ENCODE measurements at places on chromosomes 11 and 22. TPM values are rescaled to one million over a fixed set of nuclear protein-coding genes. Genes with fewer than 3 reads are reported as not detected.

- DNase-seq, result no peak
Observed at GRCh38 chr11:8689726-8690255, 7.2 kb downstream of the RPL27A start.

The TMEM86A gene
- 2.7 TPM for total RNA-seq

The TUT1 gene
- 13.8 TPM for total RNA-seq

The FOLH1 gene
- not detected for total RNA-seq

Data from dermis blood vessel endothelial cell (primary cell).